Esophagus squamous epithelium (tissue), 5 donors: ENCODE measurements at places on chromosomes 7 and 10.

GRCh38 chr7:49788455-49789059 lies 15.1 kb downstream of the VWC2 start:
- no peak for DNase-seq

GRCh38 chr7:136509466-136509865 lies 359.0 kb upstream of the CHRM2 start:
- DNase-seq: no peak

DNA sequence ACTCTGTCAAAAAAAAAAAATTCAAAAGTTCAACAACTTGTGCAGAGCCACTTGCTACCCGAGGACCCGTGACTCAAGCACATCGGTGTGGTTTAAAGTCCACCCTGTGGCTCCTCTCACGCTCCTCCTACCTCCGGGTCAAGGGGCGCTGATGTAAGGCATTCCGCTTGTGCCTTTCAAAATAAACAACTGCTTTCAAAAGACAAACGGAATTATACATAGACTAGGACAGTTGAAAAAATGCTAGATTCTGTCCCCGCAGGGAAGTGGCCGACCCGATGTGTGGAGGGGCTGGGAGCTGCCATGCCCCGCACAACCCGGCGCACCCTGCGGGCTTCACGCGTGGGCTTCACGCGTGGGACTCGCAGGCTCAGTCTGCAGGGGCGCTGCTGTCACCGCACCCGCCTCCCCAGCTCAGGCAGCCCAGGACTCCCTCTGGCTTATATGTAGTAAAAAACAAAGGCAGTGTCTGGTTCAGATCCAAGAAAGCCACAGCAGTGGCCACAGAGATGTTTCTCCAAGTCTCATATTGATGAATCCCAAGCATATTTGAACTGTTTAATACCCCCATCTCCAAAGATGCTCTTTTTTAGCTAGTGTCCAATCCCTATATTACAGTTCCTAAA lies 239.7 kb upstream of the INHBA start:
- DNase-seq: no peak

DNA sequence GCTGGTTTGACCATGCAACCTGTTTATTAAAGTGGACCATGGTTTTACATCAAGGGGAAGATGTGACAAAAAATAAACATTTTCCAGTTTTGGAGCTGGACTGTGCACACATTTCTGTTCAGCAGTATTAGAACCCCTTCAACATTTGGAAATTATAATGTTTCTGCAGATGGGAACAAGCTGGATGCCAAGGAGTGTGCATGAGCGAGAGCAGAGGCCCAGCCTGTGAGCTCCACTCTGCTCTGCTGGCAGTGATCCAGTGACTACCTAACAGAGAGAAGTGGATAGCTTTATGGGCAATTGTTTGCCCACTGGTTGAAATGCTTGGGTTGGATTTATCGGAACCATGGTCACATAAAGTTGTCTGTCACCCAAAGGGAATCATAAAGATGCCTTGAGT lies 456.7 kb downstream of the NRG3 start:
- no peak for DNase-seq

DNA sequence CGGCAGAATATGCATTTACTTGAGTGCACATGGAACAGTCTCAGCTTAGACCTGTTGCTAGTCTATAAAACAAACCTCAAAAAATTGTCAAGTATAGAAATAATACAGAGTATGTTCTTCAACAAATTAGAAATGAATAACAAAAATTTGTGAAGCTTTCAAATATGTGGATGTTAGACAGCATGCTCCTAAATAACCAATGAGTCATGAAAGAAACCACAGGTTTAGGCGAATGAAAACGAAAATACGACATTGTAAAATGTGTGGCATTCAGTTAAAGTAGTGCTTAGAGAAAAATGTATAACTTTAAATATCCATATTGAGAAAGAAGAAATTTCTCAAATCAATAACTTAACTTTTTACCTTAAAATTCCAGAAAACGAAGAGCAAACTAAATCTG lies 760.0 kb upstream of the SORCS1 start:
- no peak for DNase-seq

DNA sequence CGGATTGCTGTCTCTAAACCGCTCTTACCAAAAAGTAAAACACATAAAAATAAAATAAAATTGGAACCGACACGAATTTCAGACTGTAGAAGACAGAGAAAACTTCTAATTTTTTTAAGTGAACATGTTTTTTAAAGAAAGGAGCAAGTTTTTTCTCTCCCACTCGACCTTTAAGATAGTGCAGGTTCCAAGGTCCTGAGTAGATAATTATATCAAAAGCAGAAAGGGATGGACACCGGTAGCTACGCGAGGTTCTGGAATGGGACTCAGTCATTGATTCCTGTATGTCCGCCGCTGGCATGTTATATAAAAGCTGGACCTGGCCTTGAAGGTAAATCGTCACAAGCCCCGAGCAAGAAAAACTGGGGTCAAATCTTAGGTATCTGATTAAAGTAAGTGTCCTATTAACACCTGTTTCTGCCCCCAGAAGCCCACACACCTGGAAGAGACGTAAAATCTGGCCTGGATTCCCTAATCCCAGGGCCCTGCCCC lies 462 bp upstream of the CISD1 start:
- DNase-seq: no peak

DNA sequence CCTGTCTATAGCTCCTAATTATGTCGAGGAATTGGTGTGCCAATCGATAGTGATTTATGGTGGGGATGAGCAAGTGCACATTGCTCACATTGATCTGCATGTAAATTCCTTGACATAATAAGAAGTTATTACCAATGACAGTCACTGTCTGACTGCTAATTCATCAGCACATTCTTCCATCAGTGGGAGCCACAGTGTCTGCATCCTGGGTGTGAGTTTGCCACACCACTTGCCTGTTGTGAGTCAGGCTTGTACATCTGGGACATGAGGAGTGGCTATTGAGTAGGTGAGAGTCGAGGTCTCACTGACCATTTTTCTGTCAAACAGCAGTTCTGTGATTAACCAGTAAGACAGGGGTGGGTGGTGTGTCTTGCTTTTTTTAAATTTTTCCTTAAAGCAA lies 263.4 kb downstream of the LRMDA start:
- no peak for DNase-seq

DNA sequence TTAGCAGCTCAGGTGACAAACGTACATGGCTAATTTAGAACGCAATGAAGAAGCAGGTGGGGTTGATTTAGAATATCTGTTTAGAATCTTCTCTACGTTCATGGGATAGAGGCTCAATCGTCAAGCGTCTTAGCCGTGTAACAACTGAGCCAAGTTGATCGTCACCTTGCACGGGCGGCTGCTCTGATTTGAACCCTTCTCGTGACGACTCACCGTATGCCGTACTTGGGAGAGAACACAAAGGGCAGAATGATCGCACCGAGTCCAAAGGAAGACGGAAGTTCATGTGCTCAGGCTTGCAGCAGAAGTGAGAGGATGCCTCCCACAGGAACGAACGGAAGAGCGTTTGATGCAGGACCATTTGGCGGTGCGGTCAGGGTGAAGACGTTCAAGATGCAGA lies 108.3 kb upstream of the TCERG1L start:
- no peak for DNase-seq

GRCh38 chr7:134874407-134874806 lies 95.0 kb downstream of the CALD1 start:
- DNase-seq: no peak

DNA sequence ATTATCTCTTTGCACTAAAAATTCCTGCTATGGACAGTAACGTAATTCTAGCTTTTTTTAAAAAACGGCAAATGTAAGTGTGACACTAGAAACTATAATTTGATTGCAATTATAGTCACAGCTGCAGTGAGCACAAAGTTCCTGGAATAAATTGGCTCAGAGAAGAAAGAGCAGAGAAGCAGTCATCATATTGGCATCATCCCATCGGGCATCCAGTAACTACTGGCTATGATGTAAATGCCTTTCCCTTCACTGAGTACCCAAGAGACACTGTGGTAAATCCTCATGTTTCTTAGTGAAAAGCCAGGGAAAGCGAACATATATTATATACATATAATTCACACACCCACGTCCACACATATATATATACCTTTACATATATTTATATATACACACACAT lies 43.6 kb downstream of the PIP4K2A start:
- DNase-seq: no peak

DNA sequence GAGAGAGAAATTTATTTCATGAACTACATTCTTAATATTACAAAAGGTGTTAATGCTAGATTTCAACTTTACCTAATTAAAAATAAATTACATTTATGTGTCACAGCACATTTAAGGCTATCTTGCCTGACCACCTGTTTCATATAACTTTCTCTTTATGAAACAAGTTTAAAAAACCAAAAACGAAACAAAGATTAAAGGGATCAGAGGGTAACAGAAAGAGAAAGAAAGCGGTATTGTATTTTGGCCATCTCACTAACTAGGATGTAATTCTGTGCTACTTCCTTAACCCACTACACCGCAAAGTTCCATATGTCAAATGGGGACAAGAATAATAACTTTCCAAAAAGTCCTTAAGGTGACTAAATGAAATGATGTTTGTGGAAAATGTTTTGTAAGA lies 6.3 kb upstream of the RHOBTB1 start:
- no peak for DNase-seq

GRCh38 chr10:118998183-118998582 lies 31.3 kb upstream of the NANOS1 start:
- no peak for DNase-seq

DNA sequence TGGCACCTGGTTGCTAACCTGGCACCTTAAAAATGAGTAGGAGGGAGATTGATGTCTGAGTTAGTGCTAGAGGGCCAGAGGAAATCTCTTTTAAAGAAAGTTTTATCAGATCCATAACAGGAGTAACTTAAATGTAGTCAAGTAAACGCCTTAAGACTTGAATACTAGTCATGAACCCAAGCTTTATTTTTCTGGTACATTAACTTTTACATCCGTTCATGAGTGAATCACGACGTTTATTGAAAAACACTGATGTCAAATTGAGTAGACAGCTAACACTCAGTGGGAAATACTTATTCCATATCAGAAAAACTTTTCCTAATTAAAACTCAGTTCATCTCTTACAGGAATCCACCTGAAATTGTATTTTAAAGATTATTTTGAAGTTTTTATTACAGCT lies 6.9 kb upstream of the LAMB1 start:
- DNase-seq: no peak

DNA sequence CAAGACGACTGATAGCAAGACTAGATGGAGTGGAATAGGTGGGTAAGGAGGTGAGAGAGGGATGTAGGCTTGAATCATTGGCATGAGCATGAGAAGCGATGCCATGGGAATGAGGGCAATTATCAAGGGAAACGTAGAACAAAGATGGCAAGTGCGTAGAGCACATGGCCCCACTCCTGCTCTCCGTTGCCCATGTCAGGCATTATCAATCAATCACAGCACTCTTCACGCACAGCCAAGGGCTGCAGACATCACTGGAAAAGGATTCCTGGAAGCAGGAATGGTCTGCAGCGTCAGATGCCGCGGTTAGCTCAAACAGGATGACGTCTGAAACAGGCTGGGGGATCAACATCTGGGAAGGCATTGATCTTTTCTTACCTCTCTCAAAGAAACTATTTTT lies 25.6 kb upstream of the GALNTL5 start:
- no peak for DNase-seq

- no peak for DNase-seq
Observed at GRCh38 chr10:43939939-43940820, 291.5 kb upstream of the ZNF32 start.

GRCh38 chr7:151891753-151892152 lies 14.8 kb upstream of the PRKAG2 start:
- no peak for DNase-seq

DNA sequence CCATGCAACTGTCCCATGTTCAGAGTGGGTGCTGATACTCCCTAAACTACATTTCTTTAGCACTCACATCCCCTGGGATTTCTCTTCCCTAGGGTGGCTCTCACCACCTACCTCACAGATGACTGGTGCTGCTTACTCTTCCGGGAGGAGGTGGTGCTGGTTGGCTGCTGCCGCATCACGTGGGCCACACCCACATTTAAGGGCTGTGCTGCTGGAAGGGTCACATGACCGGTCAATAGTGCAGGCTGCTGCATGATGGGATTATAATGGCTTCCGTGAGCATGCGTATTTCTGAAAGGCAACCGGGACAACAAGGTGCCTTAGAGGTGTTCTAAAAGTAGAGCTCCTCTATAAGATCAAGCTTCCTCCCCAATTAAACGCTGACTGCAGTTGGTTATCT lies 76.8 kb downstream of the CLEC2L start:
- DNase-seq: no peak

DNA sequence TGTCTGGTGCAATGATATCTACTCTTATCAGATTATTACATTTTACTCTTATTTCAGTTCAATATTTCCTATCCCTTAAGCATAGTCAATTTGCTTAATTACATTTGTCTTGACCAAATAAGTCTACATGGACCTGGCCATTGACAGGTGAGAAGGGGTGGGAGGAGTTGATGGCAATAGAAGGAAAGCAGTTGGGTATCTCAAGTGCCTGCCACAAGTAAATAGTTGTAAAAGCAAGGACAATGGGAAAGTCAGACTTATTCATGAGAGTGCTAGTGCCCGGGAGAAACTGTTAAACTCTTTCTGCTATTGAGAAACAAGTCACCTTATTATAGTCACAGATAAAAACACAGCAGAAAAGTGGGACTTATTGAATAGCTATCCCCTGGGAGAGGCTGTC lies 32.4 kb upstream of the HGF start:
- no peak for DNase-seq

DNA sequence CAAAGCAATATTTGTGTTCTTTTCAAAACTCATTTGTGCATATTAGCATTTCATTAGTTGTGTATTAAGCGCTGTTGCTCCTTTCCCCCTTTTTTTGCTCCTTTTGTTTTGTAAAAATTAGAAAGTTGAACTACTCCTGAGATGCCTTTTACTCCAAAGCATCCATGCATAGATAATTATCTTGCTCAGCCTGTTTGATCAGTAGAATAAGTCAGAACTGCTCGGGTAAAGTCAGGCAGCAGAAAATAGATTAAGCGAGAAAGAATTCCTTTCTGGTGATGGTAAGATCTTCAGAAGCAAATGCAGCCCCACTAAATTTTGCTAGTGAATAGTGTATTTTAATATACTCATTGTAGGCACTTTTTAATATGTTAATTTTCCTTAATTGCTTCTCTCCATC lies 227.1 kb downstream of the TEX36 start:
- no peak for DNase-seq

DNA sequence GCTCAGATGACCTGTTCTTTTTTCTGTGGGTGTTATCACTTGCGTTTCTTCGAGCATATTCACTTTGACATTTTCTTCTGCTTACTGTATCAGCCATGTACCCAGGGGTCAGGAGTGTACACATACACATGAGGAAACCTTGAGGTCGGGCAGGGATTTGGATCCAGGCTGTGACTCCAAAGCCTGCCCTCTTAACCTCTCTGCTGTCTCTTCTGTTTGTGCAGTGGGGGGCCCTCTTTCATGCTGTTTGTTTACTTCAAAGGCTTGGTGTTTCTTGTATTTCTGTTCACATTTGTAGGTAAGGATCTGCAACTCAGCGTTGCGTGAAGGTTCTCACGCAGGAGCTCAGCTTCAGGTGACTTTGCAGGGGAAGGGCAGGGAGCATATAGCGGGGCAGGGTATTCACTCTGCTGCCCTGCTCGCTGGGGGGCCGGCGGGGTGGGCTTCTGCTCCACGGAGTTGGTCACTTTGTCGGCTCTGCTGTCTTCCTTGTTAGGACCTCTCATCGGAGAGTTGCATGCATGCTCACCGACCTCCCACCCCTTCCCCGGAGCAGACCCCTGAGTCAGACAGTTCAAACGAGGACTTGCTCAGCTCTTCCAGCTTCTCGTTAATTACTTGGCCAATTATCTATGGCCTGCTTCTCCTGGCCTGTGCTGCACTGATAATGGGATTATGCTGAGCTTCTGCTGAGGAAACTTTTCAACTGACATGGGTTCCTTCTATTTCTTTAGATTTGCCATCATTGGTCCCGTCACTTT lies 77.5 kb downstream of the SDK1 start:
- DNase-seq: no peak

GRCh38 chr7:6256109-6256483 lies 16.3 kb downstream of the CYTH3 start:
- DNase-seq: no peak
